ENCODE measurements at places on chromosomes 11 and 22. TPM values are rescaled to one million over a fixed set of nuclear protein-coding genes. Genes with fewer than 3 reads are reported as not detected.

- peak; percentile 62 for DNase-seq
Measured at GRCh38 chr11:44760477-44760872, 33.7 kb downstream of the TSPAN18 start.

DNA sequence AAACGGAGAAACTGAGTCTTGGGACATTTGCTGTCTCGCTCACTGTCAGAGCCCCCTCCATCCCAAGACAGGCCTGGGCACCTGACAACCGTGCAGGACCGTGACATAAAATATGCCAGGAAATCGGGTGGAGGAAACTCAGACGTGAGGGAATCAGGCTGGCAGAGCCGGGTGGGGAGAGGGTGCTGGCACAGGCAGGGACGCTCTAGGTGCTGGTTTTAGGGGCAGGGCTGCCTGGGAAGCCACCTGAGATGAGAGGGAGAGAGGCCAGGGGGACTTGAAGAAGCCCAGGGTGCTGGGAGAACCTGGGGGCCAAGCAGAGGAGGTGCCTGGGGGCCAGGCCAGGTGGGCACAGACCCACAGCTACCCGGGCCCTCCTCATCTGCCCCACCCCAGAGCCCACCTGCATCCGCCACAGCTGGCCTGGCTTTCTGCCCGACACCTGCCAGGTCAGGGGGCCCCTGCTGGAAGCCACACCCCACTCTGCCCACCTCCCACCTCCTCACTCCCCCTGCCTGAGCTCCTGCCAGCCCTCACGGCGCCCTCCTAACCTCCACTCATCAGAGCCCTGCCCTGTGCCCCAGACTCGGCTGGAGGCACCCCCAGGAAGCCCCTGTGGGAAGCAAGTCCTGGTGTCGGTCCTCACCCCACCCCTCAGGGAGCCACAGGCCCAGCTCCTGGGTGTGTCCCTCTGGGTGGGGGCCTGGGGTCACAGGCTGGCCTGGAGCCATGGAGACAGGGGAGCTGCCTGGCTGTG lies 27.3 kb upstream of the MUC5AC start:
- no peak for DNase-seq

DNA sequence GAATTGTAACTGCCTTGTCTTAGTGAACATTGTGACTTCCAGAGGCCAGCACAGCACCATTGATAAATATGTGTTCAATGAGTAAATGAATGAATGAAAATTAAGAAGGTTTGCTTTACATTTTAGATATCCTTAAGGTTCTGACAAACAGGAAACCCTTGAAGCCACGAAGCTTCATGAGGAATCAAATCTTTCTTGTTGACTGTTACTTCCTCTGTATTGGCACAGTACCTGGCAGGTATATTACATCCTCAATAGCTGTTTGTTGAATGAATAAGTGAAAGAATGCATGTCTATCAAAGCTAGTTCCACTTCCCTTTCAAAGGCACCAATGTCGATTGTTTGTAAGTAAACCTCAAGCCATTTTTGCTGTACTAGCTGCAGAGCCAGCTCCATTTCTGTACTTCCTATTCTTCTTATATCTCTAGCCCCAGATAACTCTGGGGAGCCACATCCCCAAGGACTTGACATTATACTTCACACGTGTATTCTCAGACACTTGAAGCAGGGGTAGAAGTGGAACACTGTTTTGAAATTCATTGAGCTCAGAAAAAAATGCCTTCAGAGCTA lies 140.3 kb upstream of the RAG2 start:
- no peak for DNase-seq

The TPBGL gene
- total RNA-seq = 0.24 TPM

GRCh38 chr22:50687829-50688228 lies 15.2 kb downstream of the SHANK3 start:
- no peak for DNase-seq

DNA sequence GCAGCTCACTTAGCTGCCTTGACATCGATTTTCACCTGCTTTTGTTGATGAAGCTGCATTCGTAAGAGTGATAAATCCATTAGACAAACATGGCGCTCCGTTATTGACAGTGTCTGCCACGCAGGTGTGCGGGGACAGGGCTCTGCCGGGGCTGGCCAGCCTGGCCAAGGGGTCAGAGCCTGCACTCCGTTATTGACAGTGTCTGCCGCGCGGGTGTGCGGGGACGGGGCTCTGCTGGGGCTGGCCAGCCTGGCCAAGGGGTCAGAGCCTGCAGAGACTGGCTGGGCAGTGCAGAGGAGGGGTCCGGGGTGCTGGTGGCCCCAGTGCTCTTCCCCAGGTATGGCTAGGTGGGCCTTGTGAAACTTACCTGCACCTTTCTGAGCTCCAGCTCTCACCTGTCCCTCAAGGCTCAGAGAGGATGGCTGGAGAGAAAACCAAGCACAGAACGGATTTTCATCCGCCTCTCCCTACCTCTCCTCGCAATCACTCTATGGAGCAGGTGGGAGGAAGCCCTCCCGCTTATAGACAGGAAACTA lies 101.6 kb upstream of the B3GAT1 start:
- DNase-seq = no peak

DNA sequence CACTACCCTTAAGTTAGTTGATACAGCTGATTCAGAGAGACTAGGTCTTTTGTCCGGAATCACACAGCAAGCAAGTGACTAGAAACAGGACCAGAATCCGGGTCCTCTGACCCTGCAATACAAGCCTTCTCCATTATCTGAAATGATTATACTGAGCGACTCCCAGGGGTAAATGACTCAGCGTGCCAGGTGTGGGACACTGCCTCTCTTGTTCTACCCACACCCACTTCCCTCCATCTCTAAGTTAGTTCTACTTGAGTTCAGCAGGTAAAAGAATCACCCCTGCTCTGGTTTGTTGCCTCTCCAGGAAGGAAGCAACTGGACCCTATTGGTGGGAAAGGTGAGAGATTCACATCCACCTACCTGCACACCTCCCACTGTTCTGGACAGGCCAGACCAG lies 156.9 kb downstream of the DBX1 start:
- DNase-seq = no peak
